Activated T-cell treated with anti-CD3 and anti-CD28 coated beads, Interleukin-2, amount 50 U/mL, for 72 hours (primary cell): ENCODE measurements at places on chromosomes 11 and 22. TPM values are rescaled to one million over a fixed set of nuclear protein-coding genes. Genes with fewer than 3 reads are reported as not detected.
A peak's percentile ranks its signal among the peaks of the same experiment; 100 is the strongest.

AP5B1 gene
- 20.0 TPM for total RNA-seq

SAA4 gene
- not detected for total RNA-seq

DNA sequence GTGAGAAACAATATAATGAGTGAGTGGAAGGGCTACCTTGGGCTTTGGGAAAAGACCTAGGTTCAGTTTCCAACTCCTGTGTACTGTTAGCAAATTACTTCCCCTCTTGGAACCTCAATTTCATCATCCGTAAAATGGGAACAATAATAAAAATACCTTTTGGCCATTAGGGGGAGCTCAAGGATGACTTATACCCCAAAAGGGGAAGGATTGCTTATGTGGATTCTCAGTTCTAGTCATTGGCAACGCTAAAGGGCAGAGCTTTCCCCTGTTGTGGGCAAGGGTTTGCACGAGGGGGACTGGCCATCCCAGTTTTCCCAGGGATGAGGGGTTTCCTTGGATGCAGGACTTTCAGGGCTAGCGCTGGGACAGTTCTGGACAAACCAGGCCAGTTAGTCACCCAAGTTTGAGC lies 3.1 kb upstream of the COMMD9 start:
- DNase-seq, result peak; percentile 37

DNA sequence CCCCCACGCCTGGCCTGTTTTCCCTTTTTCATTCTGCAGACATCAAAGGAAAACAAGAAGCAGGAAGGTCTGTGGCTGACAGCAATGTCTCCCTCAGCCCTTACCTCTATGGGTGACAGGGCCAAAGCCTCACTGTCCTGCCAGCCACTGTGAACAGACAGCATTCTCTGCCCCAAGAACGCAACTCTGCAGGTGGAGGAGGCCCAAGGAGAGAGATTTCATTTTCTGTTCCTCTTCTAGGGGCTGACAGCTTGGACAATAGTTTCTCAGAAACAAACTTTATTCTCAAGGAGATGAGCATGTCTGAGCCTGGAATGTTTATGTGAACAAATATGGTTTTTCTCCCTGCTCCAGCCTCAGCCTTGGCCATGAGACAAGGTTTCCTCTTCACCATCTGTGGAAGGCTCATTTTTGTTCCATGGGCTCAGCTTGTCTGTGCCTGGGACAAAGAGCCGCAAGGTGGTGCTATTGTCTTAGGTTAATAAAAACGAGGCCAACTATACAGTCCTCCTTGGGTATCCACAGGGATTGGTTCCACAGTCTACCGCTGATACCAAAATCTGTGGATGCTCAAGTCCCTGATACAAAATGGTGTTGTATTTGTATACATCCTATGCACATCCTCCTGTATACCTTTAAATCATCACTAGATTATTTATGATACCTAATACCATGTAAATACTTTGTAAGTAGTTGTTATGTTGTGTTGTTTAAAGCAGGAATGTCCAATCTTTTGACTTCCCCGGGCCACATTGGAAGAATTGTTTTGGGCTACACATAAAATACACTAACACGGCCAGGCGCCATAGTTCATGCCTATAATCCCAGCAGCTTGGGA lies 5.8 kb downstream of the PIWIL3 start:
- DNase-seq, result peak; percentile 43

- DNase-seq, result no peak
Observed at GRCh38 chr11:18245396-18245795, 3.1 kb downstream of the SAA2 start.

DNA sequence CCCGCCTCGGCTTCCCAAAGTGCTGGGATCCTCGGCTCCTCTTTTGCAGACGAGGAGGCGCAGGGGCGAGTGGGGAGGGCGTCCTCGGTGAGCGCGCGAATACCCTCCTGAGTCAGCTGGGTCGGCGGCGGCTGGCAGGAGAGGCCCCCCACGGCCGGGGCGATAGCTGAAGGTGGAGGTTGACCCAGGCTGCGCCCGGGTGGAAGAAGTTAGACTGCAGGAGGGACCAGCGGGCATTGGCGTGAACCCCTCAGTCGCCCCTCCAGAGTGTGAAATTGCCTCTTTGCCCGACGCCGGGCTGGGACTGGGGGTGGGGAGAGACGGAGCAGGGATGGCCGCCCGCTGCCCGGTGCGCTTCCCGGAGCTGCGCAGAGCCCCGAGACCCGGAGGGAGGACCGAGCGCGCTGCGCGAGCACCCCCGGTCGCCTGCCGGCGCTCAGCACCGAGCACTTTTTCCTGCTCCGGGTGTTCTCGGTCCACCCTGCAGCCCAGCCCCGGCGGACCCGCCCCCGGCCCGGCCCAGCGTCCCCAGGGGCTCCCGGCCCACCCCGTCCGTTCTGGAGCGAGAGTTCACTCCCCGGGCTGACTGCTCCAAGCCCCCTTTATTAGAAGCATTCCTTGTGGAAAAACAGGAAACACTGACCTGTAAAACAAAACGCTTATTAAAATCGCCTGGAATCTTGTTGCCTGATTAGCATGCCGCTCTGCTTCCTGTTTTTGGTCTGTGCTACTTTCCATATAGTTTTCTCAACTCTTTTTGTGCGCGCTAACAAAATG lies 13.7 kb upstream of the CPT1A start:
- no peak for DNase-seq

DNA sequence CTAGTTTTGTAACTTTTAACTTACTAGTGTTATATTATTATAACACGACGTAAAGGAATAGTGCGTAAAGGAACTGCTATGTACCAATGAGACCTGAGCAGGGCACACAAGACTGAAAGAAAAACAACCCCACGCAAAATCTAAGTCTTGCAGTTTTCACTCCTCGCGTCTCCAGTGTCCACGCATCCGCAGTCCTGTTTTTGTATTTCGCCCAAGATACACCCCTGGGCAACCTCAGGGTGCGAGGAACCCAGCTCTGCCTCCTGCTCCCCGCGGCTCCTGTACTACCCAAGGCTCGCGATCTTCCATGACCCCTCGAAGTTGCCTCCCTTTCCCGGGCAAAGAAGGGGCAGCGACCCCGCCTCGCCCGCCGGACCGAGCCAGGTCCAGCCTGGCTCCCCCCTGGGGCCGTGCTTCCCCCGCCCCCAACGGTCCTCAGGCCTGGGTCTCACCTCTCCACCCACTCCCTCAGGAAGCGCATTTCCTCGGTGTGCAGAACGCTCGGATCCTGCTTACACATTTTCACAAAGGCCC lies 393 bp downstream of the ST13 start:
- DNase-seq, result no peak

GRCh38 chr22:35440129-35440528 lies 40.2 kb downstream of the MCM5 start:
- DNase-seq, result no peak

GRCh38 chr11:76465701-76466100 lies 20.9 kb downstream of the EMSY start:
- DNase-seq, result no peak

DNA sequence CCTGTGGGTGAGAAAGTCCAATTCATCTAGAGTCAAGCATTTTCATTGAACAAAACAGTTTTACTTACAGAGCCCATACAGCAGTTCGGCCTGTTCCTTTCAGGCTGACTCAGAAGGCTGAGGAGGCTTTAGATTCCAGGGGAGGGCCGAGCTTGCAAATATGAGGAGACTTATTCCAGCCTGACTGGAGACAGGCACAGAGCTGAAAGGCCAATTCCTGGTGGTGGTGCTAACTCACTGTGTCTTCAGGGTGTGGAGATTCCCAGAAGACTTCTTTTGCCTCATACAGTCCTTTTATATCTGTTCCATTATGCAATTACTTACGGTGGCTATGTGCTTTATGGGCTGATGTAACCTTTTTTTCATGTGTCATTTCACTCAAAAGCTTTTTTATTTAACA lies at the start of gene OR51E2:
TSS of gene OR51E2 (minus strand) at position 269 of the 400 bp plus-strand sequence. CDS start 15,142 bp downstream, outside the sequence.
- DNase-seq, result no peak

- no peak for DNase-seq
Observed at GRCh38 chr11:130881475-130882137, 34.7 kb downstream of the SNX19 start.
